ENCODE measurements at places on chromosomes 7 and 10. TPM values are rescaled to one million over a fixed set of nuclear protein-coding genes. Genes with fewer than 3 reads are reported as not detected.

Gene FZD8
- total RNA-seq: 19.3 TPM

GRCh38 chr7:151803841-151804240 is 73.1 kb downstream of the PRKAG2 start:
- no peak for DNase-seq

DNA sequence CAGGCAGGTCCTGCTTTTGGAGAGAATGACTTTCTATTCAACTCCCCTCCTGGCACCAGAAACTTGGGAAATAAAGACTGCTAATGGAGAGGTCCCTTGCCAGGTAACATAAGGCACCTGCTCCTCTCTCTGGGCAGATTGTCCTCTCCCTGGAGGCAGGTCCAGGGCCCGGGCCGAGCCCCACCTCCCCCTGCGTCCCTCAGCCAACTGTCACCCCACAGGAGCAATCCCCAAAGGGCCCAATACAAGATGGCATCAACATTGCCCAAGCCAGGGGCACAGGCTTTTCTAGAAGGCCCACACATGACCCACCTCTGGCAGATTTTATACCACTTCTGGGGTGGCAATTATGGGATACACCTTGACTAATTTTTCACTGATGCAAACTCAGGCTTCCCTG is 145.2 kb downstream of the HERPUD2 start:
- no peak for DNase-seq

Gene STRIP2
- 6.6 TPM for total RNA-seq

Gene TWNK
- 12.5 TPM for total RNA-seq

GRCh38 chr10:103060575-103060974 is 132.5 kb downstream of the NT5C2 start:
- DNase-seq: no peak

All from pulmonary artery endothelial cell (primary cell).